ENCODE measurements at places on chromosomes 5 and 9.

DNA sequence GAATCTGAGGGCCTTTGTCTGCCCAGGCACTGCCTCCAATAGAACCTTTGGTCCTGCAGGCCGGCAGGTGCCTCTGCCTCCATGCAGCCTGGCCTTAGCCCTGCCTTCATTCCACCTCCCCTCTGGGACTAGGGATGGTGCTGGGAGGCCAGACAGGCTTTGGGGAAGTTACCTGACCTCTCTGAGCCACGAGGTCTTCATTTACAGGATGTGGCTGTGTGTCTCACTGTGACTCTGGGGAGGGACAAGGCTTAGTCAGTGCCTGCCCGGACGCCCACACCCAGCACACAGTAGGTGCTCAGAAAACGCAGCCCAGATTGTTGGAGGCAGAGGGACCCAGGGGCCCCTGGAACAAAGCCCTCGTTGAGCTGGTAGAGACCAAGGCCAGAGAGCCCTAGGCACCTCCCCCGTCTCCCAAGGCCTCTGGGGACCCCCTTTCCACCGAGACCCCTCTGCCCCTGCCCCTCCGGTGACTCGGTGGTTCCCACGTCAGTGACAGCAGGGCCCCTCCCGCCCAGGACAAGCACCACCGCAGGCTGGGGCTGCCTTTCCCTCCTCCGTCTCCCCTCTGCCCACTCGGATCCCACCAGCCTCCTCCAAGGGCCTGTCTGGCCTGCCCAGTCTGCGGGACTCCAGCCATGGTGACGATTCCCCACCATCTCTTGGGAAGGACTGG lies 46.9 kb upstream of the EGFL7 start:
- DNase-seq: no peak

- no peak for DNase-seq
Measured at GRCh38 chr9:126494264-126494663, 119.5 kb upstream of the LMX1B start.

- peak; percentile 69 for DNase-seq
Measured at GRCh38 chr9:78296893-78297671, at the start of gene PSAT1. Gene PSAT1 (plus strand): TSS chr9:78297125. CDS start chr9:78297211, 86 bp downstream.

DNA sequence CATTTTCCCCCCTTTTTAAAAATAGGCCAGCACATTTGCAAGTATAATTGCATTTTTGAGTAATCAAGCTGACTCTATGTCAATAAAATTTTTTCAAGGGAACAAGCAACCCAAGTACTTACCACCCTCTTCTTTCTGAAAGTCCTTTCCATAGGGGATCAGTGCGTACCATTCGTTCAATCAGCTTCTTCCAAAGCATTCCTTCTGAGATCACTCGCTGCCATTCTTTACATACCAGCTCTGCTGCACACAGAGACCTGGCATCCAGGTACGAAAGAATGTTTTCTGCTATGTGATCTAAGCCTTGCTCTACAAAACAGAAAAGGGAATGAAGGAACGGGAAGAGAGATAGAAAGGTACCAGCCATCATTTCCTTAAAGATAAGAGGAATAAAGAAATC lies 106.6 kb downstream of the FBXW11 start:
- no peak for DNase-seq

DNA sequence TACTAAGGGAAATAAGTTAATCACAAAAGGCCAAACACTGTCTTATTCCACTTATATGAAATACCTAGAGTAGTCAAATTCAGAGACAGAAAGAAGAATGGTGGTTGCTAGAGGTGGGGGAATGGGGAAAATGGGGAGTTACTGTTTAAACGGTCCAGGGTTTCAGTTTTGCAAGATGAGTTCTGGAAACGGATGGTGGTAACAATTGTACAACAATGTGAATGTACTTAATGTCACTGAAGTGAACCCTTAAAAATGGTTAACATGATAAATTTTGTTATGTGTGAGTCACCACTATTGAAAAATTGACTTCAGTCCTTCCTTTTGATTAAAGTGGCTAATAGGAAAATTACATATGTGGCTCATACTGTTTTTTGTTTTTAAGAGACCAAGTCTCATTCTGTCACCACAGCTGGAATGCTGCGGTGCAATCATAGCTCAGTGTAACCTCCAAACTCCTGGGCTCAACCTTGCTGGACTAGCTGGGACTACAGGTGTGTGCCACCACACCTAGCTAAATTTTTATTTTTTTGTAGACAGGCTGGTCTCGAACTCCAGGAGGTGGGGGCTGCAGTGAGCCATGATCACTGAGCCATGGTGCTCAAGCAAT lies 8.7 kb downstream of the UBQLN1 start:
- no peak for DNase-seq

GRCh38 chr5:132221781-132222648 lies 5.6 kb downstream of the P4HA2 start:
- no peak for DNase-seq

GRCh38 chr9:73219985-73220626 lies 68.4 kb downstream of the ANXA1 start:
- no peak for DNase-seq

GRCh38 chr5:157157293-157157891 lies 8.7 kb downstream of the GARIN3 start:
- DNase-seq: no peak

DNA sequence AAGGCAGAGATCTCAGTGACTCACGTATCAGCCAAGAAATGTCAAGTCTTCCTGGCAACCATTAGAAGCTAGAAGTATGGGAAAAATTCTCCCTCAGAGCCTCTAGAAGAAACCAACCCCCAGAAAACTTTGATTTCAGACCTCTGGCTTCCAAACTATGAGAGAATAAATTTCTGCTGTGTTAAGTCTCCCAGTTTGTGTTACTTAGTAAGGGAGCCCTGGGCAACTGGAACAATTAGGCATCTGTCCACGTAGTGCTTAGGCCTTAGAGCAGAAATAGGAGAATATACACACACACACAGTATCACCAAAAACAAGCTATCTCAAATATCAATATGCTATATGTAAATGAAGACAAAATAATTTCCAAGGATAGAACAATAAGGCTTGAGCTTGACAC lies 894.8 kb upstream of the CDH10 start:
- DNase-seq: no peak

GRCh38 chr5:14257995-14258403 lies 114.9 kb downstream of the TRIO start:
- DNase-seq: no peak

DNA sequence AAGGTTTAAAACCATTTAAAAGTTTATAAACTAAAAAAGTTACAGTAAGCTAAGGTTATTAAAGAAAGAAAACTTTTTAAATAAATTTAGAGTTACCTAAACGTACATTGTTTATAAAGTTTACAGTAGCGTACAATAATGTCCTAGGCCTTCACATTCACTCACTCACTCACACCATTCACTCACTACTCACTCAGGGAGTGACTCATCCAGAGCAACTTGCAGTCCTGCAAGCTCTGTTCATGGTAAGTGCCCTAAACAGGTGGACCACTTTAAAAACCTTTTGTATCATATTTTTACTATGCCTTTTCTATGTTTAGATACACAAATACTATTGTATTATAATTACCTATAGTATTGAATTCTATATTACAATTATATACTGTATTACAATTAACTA lies 190.8 kb upstream of the RASA1 start:
- no peak for DNase-seq

DNA sequence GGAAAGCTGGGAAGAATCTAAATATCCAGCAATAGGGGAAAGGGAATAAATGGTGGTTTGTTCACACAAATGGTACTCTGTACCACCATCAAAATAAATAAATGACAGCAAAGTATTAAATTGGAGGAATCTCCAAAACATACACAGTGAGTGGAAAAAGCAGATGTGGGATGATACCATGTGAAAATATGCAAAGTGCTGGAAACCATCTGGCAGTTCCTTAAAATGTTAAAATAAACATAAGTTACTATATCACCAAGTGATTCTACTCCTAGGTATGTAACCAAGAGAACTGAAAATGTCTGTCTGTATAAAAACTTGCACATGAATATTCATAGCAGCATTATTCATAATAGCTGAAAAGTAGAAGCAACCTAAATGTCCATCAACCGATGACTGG lies 41.9 kb upstream of the TEX48 start:
- DNase-seq: no peak

DNA sequence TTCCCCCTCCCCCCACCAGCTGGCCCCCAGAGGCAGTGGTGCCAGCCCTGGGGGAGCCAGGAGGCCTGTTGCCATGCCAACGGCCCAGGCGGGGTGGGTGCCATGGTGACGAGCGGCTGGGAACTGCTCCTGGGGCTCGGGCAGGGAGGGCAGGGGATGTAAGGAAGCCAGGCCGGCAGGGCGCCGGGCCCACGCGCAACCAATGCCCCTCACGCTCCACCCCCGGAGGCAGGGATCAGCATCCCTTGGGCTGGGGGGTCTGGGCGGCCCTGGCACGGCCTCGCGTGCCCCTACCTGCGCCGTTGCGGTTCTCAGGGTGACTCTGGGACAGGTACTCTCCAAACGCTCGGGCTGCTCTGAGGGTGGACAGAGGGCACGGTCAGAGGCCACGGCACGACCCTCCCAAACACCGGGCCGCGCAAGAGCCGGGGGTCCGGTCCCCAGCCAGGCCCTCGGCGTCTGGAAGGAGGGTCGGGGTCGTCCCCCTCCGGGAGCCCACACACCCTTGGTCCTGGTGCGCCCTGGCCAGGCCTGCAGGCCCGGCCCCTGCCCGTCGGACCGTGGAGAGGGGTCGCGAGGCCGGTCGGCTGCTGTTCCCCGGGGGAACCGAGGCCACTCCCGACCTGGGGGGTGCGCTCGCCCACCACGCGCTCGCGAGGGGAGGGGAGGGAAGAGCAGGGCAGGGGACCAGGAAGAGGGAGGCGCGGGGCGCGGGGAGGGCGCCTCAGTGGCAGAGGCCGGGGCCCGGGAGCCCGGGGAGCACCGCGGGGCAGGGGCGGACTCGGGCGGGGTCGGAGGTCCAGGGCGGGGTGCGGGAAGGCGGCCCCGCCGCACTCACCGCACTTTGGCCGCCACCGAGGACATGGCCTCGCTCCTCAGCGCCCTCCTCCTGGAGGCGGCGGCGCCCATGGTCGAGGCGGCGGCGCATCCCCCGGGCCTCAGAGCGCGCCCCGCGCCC lies 661 bp downstream of the NSMF start:
- no peak for DNase-seq

DNA sequence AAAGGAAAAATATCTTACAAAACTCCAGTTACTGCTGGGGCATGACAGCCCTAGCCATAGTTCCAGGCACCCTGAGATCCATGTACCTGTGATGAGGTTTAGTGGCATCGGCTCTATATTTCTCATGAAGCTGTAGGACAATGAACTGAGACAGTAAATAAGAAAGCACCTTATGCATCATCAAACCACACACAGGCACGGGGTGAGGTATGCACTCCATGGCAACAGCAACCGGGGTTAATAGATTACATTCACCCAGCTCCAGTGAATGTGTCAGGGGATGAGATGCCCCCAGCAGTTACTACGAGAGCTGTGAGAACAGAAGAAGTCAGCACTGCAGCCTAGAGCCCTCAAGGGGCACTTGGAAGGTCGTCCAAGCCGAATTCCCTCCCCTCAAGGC lies 162.0 kb upstream of the S1PR3 start:
- DNase-seq: no peak

- no peak for DNase-seq
Measured at GRCh38 chr9:136137321-136138265, 18.9 kb upstream of the TMEM250 start.

- no peak for DNase-seq
Measured at GRCh38 chr9:89848060-89849040, 243.5 kb downstream of the GADD45G start.

DNA sequence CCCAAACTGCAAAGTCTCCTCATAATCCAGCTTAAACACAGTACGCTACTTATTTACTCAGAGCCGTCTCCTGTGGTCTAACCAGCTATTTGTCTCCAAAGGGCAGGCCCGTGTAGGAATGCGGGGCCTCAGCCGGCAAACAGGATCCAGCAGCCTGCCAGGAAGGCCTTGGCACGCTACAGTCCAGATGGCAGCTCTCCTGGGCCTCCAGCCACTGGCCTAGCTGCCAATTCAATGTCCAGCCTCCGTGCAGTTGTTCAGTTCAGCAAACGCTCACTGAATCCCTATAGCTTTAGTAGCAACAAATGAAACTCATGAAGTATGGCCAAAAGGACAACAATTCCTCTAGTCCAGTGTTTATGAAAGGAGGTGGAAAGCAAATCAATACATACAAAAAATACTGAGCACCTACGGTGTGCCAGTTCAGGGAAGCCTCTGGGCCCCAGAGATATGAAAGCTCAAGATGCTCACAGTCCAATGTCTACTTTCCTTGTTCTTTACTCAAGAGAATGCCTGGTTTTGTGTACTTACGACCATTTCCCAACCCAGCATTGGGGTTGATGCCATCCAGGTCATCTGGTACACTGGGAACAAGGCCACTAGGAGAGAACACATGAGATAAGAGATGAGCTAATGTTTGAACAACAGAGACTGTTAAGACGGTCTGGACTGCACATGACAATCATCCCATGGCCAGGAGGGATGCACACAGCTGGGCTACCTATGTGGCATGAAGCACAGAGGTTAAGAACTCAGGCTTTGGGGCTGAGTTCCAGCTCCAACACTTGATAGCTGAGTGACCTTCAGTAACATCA lies 8.3 kb downstream of the CDK5RAP2 start:
- DNase-seq: no peak

GRCh38 chr9:134595014-134595413 lies 46.6 kb upstream of the COL5A1 start:
- DNase-seq: no peak

DNA sequence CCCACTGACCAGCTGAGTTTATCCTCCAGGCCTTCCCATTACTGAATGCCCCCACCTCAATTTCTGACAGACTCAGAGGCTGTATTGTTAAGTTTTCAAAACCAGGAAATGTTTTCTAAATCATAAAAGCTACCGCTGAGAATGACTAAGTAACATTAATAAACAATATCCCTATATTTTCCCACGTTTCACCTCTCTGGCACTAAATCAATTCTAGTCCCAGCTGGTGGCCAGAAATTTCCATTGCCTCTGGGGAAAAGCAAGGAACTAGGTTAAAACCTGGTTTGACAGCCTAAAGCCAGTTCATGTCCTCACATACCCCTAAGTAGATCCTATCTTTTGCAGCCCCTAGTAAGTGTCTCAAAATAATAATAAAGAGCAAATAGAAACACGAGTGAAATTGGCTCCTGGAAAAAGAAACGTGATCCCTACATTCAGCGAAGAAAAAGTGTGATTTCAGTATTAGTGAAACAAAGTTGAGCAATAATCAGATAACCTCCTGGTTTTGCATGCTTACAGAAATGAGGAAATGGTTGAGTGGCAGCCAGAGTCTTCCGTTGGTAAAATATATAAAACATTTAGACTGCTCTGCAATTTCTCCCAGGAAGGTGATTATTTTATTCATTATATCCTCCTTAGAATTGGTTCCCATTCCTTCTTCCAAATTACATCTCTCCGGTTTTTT lies 110.9 kb downstream of the ESM1 start:
- DNase-seq: no peak

GRCh38 chr5:75319638-75320037 lies 17.4 kb upstream of the HMGCR start:
- DNase-seq: no peak

GRCh38 chr5:24609706-24610105 lies 35.1 kb downstream of the CDH10 start:
- no peak for DNase-seq

All from Panc1 (cell line).